ENCODE measurements at places on chromosomes 12 and 14.

- no peak for DNase-seq
Observed at GRCh38 chr14:105490267-105490571, 827 bp upstream of the TEDC1 start.

GRCh38 chr12:53172352-53172751, 8.2 kb upstream of the ZNF740 start:
- DNase-seq = no peak

- DNase-seq = peak; percentile 69
Observed at GRCh38 chr12:108649669-108650068, 16.0 kb upstream of the SELPLG start.

DNA sequence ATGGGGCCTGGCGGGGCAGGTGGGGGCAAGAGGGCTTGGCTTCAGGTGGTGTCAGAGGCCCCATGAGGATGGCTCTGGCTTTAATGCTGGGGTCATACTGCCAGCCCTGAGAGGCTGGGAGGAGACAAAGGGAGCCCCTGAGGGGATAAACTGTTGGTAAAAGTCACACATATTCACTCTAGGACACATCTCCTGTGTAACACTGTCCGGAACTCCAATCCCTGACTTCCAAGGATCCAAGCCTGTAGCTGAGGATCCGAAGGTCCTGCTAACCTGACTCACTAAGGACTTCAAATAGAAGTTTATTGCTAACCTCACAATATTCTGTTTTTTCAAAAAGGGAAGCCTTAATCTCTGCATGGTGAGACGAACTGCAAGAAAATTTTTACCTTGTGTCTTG, 39.2 kb upstream of the GPR68 start:
- DNase-seq = no peak

DNA sequence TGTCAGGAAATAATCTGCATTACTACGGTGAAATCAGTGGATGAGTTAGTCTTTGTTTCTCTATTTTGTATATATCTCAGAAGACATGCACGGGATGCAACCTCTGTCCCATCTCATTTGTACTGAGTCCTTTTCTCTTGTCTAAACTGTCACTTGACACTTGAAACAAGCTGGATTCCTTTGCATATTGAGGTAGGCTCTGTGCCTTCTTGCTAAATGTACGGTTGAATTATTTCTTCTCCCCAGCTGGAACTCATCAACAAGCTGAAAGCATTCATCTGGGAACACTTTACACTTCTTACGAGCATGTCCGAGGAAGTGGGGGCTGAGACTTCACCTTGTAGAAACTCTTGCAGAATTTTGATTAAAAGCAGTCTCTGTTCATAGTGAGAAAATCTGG, 119.5 kb downstream of the VEZT start:
- peak; percentile 75 for DNase-seq

DNA sequence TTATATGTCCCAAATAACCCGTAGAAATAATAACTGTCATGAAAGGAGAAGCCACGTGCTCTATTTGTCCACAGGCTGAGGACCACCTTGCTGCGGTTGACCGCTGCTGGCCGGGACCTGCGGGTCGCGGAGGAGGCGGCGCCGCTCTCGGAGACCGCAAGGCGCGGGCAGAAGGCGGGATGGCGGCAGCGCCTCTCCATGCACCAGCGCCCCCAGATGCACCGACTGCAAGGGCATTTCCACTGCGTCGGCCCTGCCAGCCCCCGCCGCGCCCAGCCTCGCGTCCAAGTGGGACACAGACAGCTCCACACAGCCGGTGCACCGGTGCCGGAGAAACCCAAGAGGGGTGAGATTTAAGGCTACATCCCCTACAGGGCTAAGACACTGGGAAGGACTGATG, 21.0 kb downstream of the RPGRIP1 start:
- DNase-seq = no peak

DNA sequence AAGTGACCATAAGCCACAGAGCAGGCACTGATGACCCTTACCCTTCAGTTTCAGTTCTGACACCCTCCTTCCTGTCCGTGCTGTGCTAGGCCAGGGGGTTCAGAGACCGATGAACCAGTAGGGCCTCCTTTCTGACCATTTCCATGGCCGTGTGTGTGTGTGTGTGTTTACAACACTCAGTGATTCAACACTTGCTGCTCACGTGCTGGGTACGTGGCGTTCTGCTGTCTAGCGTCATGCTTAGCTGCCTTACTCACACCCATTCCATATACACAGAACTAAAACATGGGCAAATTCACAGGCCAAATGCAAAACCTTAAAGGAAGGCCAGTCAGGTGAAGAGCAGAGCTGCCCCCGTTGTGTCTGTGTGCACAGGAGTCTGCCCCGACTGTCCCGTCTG, 67.5 kb downstream of the DNAH10 start:
- no peak for DNase-seq

GRCh38 chr12:48160046-48160445, 2.7 kb upstream of the ASB8 start:
- DNase-seq = no peak

DNA sequence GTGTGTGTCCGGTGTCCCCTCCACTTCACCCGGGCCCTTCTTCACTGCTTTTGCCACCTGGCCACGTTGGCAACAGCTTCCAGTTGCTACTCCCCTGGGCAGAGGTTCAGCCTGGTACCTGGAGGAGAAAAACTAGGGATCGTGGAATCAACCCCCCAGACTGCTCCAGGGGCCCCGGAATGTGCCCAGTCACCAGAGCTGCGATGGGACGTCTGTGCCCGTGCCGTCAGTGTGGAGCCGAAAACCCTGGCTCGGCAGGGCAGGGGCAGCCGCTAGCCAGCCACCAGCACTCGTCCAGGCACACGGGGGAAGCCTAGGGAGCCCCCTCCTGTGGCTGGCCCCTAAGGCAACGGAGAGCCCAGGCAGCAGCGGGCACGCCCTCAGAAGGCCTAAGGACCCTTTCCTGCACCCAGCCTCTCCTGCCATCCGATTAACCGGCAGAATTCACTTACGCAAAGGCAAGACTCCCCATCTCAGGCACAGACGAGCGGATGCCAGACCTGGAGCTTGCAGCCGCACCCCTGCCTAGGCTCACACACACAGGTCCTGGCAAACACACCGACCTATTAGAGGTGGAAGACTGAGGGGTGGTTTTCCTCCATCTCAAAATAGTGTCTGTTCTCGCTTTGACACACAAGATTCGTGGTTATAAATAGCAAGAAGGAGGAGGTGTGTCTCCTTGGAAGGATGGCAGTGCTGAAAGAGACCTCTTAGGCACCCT, 62.6 kb downstream of the FBXL14 start:
- DNase-seq = no peak

DNA sequence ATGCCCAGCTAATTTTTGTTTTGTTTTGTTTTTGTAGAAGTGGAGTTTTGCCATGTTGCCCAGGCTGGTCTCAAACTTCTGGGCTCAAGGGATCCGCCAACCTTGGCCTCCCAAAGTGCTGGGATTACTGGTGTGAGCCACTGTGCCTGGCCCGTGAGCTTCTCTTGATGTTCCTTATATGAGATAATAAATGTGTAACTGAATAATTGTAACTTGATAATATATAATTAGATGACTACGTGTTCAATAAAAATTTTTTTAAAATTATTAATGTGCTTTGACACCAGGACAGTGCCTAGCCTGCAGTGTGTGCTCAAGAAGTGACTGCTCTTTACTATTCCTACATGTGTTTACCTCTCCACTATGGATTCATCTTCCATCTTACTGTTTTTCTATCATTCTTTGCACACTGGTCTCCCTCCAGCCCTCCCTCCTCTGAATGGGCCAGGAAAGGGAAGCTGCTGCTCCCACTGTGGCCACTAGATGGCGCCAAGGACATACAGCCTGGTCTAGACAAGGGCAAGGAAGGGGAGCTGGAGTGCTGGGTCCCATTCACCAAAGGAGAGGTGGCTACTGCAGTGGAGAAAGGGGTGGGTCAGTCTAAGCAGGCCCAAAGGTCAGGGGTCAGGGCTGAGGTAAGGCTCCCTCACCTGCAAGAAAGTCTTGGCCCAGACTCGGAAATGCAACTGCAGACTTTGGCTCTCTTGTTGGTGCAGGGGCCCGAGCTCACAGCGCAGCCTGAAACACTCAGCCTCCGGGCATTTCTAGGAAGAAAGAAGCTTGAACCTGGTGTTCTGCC, 14.7 kb upstream of the ZNF385A start:
- peak; percentile 70 for DNase-seq

- DNase-seq = no peak
Observed at GRCh38 chr12:43147878-43148277, 404.1 kb downstream of the ADAMTS20 start.

DNA sequence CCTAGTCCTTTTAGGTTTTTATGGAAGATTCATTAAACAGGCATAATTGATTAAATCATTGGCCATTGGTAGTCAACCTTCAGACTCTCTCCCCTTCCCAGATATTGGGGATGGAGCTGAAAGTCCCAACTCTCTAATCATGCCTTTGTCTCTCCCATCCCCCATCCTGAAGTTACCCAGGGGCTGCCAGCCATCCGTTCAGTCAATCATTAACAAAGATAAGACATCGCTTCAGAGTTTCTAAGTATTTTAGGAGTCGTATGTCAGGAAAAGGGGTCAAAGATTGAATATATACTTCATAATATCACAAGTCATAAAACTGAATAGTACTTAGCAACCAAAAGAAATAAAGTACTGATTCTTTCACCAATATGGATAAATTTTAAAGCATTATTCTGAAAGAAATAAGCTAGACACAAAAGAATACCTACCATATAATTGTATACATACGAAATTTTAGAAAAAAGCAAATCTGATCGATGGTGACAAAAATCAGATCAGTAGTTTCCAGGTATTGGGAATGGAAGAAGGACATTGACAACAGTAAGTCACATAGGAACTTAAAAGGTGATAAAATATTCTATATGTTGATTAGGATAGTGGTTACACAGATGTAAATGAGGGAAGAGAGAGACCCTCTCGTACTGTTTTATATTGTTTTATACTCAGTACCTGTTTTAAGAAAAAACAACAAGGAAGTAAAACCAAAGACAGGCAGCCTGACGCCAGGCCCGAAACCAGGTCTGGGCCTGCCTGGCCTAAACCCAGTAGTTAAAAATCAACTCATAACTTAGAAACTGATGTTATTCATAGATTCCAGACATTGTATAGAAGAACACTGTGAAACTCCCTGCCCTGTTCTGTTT, 414.4 kb downstream of the DAD1 start:
- no peak for DNase-seq

GRCh38 chr14:35133542-35134328, 11.4 kb downstream of the PRORP start:
- no peak for DNase-seq

DNA sequence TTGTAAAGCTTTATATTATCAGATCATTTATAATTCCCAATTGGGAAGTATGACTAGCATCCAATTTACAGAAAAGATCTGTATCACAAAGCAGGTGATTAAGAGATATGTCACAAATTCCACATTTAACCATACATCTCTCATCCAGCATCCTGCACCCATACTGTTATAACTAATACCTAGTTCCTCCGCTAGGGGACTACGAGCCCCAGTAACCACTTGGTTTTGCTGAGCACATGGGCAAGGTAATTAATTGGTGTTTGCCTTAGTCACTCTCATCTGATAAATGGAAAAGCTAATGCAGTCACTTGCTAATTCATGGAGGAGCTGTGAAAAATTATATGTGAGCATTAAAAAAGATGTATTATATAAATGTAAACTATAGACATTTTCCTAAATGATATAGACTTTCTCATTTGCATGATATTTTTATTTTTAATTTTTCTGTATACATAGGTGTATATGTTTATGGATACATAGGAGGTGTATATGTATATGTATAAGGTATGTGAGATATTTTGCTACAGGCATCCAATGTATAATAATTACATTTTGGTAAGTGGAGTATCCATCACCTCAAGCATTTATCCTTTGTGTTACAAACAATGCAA, 1031.8 kb downstream of the GALC start:
- DNase-seq = no peak

GRCh38 chr12:124165695-124166094, 129.2 kb upstream of the RFLNA start:
- DNase-seq = no peak

DNA sequence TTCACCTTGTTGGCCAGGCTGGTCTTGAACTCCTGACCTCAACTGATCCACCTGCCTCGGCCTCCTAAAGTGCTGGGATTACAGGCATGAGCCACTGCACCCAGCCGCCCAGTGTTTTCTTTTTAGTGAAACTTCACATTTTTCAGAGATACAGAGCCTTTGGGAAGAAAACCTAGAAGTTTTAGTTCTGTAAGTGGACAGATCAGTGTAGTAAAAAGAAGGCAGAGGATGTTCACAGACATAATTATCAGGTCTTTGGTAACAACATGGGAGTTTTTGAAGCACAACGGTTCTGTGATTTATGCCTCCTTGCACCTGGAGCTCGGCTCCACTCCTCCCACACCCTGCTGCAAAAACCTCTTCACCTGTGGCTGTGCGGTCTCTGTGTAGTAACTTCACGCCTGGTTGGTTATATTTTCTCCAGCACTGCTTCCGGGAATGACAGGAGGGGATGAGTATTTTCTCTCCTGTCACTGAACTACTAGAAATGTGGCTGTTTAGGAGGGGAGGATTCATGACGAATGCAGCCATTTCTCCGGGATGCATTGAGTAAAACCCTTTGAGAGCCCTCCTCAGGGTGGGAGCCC, 67.0 kb downstream of the ARF6 start:
- DNase-seq = no peak

GRCh38 chr14:33521192-33521591, 429.7 kb downstream of the EGLN3 start:
- no peak for DNase-seq

DNA sequence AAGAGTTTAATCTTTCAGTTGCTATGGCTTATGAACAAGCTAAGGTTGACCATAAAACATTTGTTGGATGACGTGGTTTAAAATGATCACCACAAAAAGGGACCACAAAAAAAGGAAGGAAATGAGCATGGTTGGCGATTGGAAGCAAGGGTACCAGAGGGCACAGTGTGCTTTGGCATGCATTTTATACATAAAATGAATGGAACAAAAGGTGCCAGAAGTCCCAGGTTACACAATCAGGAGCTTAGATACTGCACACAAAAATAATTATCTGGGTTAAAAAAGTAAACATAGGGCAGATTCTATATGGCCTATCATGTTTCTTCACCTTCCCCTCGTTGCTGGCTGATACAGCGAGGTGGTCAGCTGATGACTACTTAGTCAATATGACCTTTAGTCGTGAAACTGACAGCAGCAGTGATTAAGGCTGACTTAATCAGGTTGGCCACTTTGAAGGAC, 50.7 kb downstream of the ZC3H14 start:
- DNase-seq = peak; percentile 8
